ENCODE measurements at places on chromosomes 1 and 21.
A peak's percentile ranks its signal among the peaks of the same experiment; 100 is the strongest.

DNA sequence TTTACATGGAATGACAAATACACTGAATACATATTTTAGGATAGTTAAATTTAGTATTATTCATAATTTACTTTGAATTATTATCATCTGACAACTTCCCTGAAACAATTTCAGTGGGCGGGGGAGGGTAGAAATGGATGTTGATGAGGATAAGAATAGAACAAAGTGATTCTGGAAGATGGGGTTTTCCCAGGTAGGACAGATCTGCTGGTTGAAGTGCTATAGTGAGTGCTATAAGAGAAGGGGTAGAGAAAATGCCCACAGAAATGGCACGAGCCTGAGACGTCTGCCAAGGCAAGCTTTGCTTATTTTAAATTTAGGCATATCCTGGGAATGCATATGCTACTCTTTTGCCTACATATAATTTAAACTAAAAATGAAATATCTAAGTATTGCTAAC, 3.2 kb downstream of the CFH start:
- DNase-seq = no peak

DNA sequence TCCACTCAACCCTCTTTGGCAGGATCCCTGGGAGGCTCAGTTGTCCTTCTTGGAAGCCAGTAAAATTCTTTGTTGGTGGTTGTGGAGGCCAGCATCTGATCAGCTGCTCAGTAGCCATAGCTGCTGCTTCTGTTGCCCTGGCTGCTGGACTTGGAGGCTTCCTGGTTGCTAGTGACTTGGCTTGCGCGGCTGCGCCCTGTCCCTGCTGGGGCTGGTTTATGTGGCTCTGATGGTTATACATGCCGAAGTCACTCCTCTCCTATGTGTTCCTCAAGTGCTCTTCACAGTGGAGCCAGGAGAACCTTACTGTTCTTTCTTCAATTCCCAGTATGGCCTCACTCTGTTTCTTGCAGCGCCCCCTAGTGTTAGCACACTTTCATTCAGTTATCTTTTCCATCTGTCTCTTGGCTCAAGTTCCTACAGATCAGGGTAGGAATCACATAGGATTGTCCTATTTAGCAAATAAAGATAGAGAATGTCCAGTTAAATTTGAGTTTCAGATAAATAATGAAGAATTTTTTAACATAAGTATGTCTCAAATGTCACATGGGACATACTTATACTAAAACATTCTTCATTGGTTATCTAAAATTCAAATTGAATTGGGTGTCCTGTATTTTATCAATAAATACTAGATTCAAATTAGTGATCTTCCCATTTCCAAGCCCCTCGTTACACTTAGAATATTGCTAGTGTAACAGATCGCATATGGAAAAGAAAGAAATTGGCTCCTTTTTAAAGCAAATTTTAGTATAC, 176.5 kb downstream of the TGFB2 start:
- no peak for DNase-seq

GRCh38 chr1:45510036-45510971, 10.2 kb downstream of the MMACHC start:
- DNase-seq = no peak

DNA sequence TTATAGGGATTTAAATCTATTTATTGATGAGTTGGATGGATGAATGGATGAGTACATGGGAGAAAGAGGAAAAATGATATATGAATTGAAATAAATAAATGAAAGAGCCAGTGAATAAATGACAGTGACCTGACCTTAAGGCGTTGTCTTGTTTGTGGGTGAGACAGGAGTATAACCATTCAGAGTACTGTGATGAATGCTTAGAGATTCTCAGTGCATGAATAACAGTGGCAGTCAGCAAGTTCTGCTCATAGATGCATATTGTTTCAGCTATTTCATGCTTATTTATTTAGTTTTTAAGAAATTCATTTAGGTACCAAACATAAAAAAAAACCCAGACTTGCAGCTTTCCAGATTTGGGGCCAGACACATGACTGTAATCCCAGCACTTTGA, 116.4 kb downstream of the FGGY start:
- DNase-seq = no peak

GRCh38 chr1:19980314-19980713, 896 bp upstream of the PLA2G2A start:
- no peak for DNase-seq

DNA sequence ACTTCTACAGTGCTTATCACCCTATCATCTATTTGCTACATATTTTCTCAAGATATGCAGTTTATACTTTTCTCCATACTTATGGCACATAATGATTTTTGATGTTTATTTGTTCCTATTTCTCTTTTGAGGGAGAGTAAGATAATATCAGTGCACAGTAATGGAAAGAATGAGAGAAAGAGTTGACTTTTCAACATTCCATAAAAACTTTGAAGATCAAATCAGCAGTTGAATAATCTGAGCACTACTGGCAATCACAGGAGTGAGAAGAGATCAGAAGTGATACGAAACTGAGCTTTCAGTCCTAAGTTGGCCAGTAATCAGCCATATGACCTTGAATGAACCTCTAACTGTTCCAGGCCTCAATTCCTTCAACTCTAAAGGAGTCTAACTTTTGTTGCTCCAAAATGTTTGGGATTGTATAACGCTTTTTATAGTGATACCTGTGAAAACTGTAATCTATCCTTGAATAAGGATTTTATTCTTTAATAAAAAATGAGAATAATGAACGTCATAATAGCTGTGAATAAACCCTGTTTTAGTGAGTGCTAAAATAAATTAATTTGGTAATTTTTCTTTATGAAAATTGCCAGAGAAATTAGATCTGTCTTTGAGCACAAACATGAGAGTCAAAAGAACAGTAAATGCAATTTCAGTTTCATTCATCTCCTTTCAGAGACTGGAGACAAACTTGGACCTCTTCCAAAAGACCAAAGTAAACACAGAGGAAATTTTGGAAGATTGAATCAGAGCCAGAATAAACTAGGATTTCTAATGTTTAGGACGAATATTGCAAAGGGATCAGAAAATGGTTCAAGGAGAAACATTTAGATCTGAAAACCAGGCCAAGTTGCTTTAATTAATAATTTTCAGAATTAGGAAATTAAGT, 309.9 kb downstream of the ADGRL2 start:
- no peak for DNase-seq

GRCh38 chr1:216221260-216221700, 202.0 kb downstream of the USH2A start:
- DNase-seq = peak; percentile 74

- no peak for DNase-seq
Observed at GRCh38 chr1:100704473-100704872, 15.1 kb upstream of the VCAM1 start.

- DNase-seq = no peak
Observed at GRCh38 chr1:16354619-16355018, 2.3 kb upstream of the FBXO42 start.

DNA sequence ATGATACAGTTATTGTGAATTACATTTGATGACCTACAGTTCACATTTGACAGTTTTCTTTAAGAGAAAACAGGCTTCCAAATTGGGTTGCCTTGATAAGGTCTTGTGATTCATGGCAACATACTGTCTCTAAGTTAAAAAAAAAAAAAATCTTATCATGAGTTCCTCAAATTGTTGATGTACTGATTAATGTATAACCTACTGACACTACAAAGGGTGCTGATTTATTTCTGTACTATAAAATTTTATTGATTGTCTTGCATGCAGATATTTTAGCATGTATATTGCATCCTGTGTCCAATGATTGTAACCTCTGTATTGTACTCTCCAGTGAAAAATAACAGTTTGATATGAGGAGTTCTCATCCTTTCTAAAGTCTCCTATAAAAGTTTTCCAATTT, 197.3 kb upstream of the IVNS1ABP start:
- no peak for DNase-seq

GRCh38 chr1:223179280-223179679, 36.2 kb upstream of the TLR5 start:
- no peak for DNase-seq

GRCh38 chr1:4022715-4023114, 122.6 kb upstream of the C1orf174 start:
- no peak for DNase-seq

GRCh38 chr1:235009074-235009473, 119.6 kb downstream of the TOMM20 start:
- no peak for DNase-seq

DNA sequence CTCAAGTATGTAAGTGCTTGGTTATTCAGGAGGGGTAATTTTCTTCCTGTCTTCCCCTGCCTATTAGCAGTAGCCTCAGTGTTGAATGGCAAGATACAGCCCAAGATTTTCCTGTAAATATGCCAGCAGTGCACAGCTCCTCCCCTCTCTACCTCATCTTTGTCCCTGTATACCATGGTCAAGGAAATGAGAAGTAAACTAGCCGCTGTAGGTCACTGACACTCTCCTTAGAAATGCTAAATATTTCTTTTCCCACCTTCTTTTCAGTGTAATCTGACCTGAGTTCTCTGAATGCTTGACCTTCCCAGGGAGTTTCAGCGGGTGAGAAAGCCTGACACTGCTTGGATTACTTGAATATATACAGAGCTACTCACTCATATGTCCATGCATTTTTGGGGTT, 84.1 kb upstream of the ZNF326 start:
- DNase-seq = no peak

- no peak for DNase-seq
Observed at GRCh38 chr1:100411019-100411418, 58.7 kb downstream of the CDC14A start.

- DNase-seq = no peak
Observed at GRCh38 chr1:215594640-215595039, 27.5 kb downstream of the KCTD3 start.

GRCh38 chr1:110286564-110286963, 52.6 kb upstream of the RBM15 start:
- no peak for DNase-seq

DNA sequence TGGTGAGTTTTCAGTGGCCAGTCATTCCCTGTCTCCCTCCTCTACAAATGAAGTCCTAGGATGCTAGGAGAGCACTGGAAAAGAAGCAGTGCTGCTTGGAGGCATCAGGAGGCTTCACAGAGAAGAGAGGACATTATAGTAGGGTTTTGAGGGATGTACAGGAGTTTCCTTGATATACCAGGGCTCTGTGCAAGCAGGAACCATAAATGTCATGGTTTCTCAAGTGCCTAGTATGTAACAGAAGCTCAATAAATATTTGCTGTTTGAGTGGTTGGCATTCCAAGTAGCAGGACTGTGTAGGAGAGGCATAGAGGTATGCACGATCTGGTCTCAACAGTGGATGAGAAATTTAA, 133.5 kb upstream of the WNT4 start:
- no peak for DNase-seq

DNA sequence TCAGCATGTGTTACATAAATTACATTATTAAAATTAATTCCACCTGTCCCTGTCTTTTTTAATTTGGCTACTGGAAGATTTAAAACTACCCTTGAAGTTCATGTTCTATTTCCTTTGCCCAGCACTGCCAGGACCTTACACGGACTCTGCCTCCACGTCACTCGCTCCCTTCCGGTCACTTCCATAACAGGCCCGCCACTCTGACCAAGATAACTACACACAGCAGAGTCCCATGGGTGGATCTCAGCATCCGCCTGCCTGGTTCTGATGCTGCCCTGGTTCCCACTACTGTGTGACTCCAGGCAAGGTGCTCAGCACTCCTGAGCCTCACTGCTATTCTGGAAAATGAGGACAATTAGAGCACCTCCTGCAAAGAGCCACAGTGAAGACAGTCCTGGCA, 153.3 kb upstream of the ERG start:
- DNase-seq = no peak

DNA sequence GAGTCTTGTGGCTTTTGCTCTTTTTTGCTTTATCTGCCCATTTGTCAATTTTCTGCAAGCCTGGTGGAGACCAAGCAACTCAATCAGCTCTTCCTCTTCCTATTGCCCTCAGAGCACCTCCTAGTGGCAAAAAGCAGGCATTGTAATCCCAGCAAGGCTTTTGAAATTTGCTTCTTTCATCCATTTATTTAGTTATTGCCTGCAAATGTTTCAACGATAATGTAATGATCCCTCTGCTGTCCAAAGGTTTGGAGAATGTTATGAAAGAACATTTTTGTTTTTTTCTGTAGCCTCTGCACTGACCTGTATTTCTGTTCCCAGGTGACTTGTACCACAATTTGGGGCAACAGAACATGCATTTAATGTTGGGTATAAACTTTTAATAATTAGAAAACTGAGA, 127.8 kb downstream of the GABPA start:
- no peak for DNase-seq

- no peak for DNase-seq
Observed at GRCh38 chr1:30977105-30977504, 68.5 kb upstream of the SDC3 start.

GRCh38 chr1:205936846-205937586, 6.2 kb downstream of the SLC26A9 start:
- DNase-seq = no peak

- no peak for DNase-seq
Observed at GRCh38 chr21:40408561-40408960, 438.4 kb downstream of the DSCAM start.

DNA sequence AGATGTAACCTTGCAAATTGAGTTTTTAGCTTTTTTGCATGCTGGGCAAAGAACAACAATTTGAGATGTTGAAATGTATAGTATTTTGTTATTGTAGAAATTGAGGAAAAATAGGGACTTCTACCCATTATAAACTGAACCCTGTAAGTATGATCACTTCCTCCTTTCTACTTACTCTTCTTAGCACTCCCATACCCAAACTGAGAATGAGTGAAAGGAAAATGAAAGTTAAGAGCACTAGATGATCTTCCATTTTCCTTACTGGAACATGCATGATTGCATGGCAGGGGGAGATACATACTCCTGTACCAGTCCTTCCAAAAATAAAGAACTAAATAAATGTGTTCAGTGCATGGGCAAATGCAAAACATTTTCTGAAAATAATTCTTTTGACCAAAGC, 107.4 kb upstream of the KIAA1614 start:
- DNase-seq = no peak

GRCh38 chr1:17563494-17564281, 24.2 kb downstream of the ARHGEF10L start:
- no peak for DNase-seq

GRCh38 chr1:9721606-9722377, 70.3 kb downstream of the PIK3CD start:
- DNase-seq = no peak

GRCh38 chr1:74767490-74767889, 34.5 kb downstream of the TYW3 start:
- no peak for DNase-seq

DNA sequence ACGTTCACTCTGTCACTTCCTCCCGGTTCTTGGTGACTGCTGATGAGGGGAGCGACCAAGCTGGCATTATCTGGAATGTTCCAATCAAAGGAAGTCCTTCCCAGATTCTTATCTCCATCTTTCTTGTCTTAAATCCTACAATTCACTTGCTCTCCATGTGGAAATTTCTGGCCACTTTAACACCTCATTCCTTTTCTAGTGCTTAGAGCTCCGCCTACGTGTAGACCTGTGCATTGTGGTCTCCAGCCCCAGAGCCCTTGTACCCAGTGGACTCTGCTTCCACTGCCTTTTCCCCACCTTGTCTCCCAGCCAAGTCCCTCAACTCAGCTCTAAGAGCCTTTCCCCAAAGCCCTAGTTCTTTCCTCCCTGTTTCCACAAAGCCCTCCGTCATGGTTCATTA, 12.2 kb upstream of the KLHDC7A start:
- no peak for DNase-seq

All from femur (tissue), 1 donor.